Kasumi-1 (cell line): ENCODE measurements at places on chromosomes 6 and 20.

DNA sequence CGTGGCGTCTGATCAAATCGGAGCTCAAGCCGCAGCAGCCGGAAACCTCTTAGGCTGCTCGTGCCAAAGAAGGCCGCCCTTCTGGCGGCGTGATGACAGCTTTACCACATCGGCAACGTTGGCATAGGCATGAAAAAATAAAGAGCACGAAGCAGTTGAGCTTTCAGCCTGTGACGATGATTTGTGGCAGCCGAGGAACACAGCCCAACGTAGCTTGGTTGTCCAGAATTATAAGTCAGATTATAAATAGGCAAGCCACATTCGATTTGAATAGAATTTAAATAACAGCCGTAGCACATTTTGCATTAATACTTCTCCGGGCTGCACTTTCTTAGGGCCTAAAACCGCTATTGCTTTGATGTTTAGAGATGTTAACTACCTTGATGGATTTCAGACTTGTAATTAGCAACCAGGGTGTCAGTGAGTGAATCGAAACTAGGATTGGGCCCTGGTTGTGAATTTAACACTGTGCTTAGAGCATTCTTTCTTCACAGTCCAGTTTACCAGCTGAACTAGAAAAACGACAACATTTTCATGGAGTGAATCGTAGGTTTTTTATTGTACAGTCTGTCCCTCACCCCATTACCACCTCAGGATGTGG lies 864 bp upstream of the BCLAF1 start:
- peak; percentile 72 for DNase-seq

GRCh38 chr6:83600459-83600858 lies 88.1 kb downstream of the PRSS35 start:
- DNase-seq: no peak

- no peak for DNase-seq
Measured at GRCh38 chr6:105487040-105487790, 84.3 kb upstream of the PREP start.

DNA sequence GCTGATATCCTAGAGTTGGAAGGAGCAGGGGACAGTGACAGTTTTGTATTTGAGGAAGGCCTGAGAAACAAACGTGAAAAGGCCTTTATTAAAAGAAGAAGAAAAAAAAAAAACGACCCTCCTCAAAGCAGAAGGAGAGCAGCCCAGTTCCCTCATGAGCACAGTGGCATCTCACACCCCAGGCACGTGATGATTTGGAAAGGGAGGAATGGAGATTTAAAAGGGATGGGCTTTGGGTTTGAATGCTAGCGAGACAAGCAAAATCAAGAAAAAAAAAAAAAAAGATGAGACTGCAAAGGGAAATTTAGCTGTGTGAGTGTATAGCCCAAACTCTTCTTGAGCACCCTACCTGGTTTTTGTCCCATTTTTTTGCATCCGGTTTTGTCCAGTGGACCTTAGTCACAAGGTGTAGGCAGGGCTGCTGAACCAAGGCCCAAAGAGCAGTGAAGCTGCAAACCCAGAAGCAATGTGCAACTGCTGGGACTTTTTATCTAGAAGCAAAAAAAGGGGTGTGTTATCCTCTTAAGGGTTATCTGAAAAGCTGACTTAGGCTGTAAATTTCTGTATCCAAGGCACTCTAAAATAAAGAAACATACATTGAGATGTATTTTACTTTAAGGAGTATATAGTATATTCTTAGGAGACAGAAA lies 54.5 kb upstream of the RREB1 start:
- no peak for DNase-seq

GRCh38 chr6:43606019-43606418 lies 23.0 kb downstream of the GTPBP2 start:
- no peak for DNase-seq
